SHP77 treated with DMSO at 0.1 percent for 48 hours (cell line): ENCODE measurements at places on chromosomes 7 and 10.

GRCh38 chr7:53350241-53350640 lies 314.8 kb downstream of the POM121L12 start:
- peak; percentile 17 for DNase-seq

GRCh38 chr10:35882422-35883150 lies 240.5 kb upstream of the FZD8 start:
- no peak for DNase-seq

DNA sequence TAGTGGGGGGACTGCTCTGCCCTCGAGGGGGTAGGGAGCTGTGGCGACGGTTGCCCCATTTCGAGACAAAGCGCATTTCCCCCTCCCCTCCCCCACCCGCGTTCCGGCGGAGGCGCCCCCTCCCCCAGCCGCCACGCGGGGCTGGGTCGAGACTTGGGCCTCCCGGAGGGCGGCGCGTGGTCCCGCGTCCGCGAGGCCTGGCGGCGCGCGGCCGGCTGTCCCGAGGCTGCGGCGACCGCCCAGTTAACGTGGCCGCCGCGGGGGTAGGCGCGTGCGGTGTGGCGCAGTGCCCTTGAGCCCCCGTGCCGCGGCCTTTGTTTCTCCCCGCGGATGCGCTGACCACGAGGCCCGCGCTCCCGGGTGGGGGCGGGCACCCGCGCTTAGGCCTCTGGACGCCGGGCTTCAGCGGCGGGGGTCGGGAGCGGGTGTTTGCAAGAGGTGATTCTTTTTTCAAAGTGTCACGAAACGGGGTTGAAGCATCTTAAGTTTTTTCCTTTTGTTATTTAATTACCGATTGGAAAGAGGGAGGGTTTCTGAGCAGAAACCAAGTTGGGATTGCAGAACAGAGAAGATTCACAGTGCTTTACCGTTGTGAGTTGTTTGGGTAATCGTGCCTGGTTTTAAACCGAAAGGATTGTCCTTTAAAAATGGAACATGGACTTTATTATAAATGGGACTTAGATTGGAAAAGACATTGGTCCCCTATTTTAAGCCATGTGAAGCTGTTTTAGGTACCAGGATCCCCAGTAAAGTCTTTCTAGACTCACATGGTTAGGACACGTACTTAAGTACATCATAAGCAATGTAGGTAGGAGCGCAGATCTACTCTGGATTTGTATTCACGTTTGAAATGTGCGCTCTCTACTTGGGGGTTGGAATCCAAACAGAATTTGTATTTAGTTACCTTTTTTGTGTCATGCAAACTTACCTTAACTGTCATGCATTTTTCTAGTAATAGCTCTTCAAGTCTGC lies 760 bp downstream of the CBX3 start:
- DNase-seq: no peak

GRCh38 chr10:120221873-120222485 lies 235.0 kb upstream of the PLPP4 start:
- no peak for DNase-seq

DNA sequence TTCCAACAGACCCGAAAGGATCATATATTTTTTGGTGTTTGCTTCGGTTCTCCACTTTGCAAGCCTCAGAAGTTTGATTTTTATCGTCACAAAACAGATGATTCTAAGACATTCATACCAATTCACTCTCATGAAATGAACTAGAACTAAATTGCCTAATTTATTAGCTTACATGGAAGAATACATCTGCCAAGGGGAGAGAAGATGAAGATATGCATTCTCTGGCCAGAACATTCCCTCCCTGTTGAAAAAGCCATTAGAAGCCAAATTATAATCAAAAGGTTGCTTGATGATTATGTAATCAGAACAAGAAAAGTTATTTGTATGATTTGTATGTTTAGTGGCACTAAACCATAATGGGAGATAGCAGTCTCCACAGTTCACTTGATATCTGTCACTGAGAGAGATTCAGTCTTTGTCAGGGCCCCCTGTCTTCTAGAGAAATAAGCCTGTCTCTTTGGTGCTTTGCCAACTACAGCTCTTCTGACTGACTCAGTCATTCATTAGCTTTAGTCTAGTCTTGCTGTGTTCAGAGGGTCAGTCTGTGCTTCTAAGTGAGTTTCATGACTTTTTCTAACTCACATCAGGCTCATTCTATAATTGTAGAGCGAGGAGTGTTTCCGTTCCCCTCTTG lies 95.3 kb upstream of the GNAI1 start:
- peak; percentile 4 for DNase-seq

GRCh38 chr7:136290351-136290750 lies 313.2 kb upstream of the MTPN start:
- DNase-seq: no peak

- no peak for DNase-seq
These were observed 184.7 kb downstream of the FRMD4A start for GRCh38 chr10:14146025-14146424.

- no peak for DNase-seq
These were observed 217.5 kb downstream of the SDK1 start for GRCh38 chr7:3518546-3518945.

DNA sequence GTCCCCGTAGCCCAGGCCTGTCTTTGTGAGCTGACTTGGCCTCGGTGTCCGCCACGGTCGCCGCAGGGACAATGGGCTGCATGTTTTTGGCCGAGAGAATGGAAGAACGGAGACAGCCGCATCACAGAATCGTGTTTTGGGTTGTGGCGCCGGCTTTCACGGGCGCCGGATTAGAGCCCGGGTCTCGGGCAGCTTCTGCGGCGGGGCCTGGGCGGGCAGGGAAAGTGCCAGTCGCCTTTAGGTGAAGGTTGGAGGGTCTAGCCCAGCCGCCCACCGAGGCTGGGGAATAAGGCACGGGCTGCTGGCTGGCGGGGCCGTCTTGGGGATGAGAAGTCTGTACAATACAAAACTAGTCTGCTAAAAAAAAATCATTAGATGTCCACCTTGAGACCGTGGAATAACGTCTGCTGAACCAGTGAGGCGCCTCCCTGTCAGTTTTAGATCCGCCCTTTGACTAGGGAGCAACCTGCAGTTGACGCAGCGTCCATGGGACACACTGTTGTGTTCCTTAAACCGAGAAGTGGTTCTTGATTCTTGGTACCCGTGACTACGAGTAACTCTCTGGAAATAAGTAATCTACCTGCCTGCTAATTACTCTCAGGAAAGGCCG lies 577 bp downstream of the DNAJB9 start:
- peak; percentile 29 for DNase-seq

DNA sequence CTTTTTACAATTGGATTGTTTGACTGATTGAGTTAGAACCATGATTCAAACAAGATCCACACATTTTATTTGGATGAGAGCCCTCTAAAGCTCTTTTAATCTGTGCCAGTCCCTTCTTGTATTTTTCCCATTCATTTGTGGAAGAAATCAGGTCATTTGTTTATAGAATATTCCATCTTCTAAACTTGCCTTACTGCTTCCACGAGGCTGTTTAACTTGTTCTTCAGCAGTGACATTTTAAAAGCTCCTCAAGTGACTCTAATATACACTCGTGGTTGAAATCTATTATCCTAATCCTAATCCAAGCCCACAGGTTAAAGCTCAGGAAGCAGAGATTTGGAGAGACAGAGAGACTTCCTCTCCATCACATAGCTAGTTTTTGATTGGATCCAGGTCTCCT lies 155.4 kb upstream of the SVIL start:
- no peak for DNase-seq

DNA sequence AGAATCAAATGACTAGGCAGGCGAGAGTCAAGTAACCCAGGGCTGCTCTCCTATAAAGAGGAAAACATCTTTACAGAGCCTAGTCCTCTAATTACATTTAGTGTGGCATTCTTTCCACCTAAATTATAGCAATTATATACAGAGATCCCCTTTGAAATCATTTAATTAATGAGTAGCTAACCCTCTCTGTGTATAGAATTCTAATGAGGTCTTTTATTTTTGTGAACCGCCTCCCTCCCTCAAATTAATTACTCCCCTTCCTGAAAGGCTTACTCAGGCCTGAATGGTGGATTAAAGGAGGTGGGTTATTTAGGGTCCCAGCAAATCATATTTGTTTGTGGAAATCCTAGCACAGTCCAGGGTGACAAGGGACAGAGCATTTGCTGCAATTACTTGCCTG lies 551.8 kb downstream of the SORCS3 start:
- no peak for DNase-seq

DNA sequence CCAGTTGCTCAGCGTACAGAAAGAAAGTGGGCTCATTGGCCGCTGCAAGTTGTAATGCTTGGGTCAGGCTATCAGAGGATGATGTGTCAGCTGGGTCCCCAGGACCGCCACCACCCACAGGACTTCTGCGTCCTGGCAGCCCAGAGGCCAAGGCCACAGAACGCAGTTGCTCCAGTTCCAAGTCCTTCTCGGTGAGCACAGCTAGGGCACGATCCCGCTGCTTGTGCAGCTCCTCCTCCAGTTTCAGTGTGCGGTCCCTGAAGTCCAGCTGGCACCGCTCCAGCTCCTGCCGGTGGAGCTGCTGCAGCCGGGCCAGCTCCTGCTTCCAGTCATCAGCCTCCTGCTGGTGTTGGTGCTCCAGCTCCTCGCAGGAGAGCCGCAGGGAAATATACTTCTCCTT lies 3.0 kb downstream of the GCC1 start:
- DNase-seq: no peak

GRCh38 chr10:103648636-103649532 lies 155.4 kb downstream of the NEURL1 start:
- no peak for DNase-seq

- DNase-seq: no peak
These were observed 118.7 kb upstream of the NEBL start for GRCh38 chr10:21015851-21016250.

GRCh38 chr10:86100581-86101061 lies 266.0 kb downstream of the GRID1 start:
- DNase-seq: no peak
